HFFc6 (cell line): ENCODE measurements at places on chromosomes 3 and 15.
A peak's percentile ranks its signal among the peaks of the same experiment; 100 is the strongest.

DNA sequence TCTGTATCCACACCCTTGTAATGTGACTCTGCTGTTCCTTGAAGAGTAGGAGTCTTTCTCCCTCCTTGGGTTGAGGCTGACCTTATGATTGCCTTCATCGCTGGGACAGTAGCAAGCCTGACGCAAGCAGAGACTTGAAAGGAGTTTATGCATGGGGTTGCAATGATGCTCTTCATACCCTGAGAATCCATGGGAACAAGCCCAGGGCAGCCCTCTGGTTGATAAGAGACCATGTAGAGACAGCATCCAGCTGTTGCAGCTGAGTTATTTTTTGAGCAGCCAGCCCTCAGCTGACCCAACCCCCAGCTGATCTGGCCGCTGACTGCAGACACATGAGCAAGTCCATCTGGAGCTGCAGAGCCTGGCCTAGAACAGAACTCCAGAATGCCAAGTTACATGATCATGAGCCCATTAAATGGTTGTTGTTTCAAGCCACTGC is 60.6 kb upstream of the ARNT2 start:
- no peak for DNase-seq

DNA sequence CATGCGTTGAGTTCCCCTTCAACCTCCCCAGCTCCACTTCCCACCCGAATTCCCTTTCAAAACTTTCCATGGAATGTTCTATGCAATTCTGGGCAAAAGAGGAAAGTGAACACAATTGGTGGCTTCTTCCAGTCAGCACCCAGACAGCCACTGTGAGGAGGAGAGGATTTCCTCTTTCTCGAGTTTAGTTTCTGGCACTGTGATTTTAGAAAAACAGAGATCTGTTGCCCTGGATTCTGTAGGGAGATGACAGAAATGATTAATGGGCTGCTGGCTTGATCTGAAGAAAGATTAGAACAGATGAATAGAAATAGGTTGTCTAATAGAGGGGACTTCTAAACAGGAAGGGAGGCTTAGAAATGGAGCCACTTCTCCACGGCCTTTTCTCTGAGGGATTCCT is 172.0 kb downstream of the MCTP2 start:
- no peak for DNase-seq

- no peak for DNase-seq
These were observed 6.9 kb upstream of the P4HTM start for GRCh38 chr3:48983096-48983495.

GRCh38 chr3:126067959-126068358 is 16.0 kb downstream of the SLC41A3 start:
- no peak for DNase-seq

DNA sequence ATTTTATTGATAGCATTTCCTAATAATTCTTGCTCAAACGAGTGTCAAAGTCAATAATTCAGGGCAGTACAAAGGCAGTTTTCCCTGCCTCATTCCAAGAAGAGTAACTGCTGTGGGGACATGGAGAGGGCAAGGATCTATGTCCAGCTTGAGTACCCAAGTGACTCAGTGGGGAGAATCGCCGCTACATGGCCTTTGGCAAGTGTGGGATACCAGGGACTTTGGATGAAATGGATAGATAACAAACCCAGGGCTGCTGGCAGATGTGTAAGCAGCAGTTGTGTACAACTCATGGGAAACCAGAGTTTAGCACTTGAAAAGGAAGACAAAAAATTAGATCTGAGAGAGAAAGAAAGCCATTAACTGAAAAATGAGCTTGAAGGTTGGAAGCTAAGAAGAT is 122.2 kb upstream of the TRIM42 start:
- DNase-seq = no peak

GRCh38 chr3:16841904-16842271 is 42.9 kb upstream of the PLCL2 start:
- no peak for DNase-seq

GRCh38 chr3:7410782-7411181 is 549.9 kb downstream of the GRM7 start:
- no peak for DNase-seq

- peak; percentile 32 for DNase-seq
These were observed 112.1 kb upstream of the ICE2 start for GRCh38 chr15:60590935-60591495.

- no peak for DNase-seq
These were observed 613.4 kb downstream of the ZPLD1 start for GRCh38 chr3:103048068-103048722.

DNA sequence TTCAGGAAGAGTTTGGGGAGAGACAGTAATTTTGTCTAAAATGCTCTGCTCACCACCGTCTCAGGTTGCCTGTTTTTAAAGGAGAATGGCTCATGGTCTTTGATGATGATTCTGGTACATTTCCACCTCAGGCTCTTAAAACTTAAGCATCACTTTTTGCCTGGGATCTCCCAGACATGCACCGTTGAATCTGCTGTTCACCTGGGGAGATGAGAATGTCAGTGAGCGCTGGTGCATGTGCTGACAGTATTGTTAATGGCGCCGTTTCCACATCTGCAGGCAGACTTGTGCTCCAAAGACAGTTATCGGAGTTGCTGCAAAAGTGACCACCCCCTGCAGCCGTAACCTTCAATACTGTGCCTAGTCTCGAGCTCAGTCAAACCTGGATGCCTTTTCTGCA is 219.0 kb upstream of the TPM1 start:
- no peak for DNase-seq

GRCh38 chr3:46276497-46277099 is 34.3 kb downstream of the CCR3 start:
- DNase-seq = peak; percentile 30

DNA sequence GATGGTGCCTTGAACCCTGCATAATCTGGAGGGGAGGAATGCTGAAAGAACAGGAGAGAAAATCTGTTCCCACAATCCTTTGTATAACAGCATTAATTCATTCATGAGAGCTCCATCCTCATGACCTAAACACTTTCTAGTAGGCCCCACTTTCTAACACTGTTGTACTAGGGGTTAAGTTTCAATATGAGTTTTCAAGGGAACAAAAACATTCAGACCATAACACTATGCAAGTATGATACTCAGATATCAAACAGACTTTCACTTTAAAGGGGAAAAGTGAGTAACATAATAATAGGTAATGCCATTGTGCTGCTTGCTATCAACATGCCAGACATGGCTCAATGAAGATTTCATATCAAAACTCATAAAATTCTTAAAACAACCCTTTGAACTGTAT is 32.4 kb upstream of the PLSCR2 start:
- no peak for DNase-seq

DNA sequence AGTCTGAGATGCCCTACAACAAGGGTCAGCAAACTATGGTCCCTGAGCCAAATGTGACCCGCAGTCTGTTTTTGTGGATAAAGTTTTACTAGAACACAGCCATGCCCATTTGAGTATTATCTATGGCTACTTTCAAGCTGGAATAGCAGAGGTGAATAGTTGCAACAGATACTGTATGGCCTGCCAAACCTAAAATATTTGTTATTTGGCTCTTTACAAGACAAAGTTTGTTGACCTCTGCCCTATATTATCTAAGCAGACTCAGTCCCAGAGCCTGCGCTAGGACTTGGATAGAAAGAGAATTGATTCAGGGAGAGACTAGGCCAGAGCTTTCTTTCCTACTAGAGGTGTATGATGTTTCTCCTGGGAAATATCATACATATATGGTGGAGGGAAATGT is 81.7 kb upstream of the NMNAT3 start:
- DNase-seq = no peak

- DNase-seq = no peak
These were observed 263.5 kb upstream of the CFAP20DC start for GRCh38 chr3:59313365-59313764.

GRCh38 chr3:114351123-114351821 is 57.4 kb downstream of the TIGIT start:
- DNase-seq = no peak

- DNase-seq = peak; percentile 34
These were observed 438.7 kb upstream of the C2CD4B start for GRCh38 chr15:62603742-62604141.

GRCh38 chr15:79682285-79682684 is 214.5 kb downstream of the MTHFS start:
- DNase-seq = peak; percentile 74

GRCh38 chr15:60580073-60580472 is 101.1 kb upstream of the ICE2 start:
- no peak for DNase-seq

GRCh38 chr3:38119248-38119544 is 17.7 kb downstream of the ACAA1 start:
- DNase-seq = no peak

GRCh38 chr3:152452318-152452717 is 183.6 kb downstream of the MBNL1 start:
- no peak for DNase-seq

DNA sequence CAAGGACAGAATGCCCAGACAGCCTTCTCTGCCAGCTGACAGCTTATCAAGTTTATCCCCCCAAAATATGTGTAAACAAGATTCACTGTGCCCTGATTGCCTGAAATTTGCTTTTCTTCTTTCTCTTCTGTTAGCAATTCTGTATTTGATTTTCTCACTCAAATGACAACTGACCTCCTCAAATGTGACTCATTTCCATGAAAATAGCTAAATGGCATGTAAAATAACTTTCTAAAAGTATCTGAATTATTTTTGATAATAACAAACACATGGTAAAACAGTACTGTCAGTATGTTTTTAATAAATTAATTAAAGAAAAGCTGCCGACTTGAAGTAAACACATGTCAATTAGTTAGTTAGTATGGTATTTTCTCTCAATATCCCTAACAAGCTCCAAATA is 202.3 kb upstream of the STAC start:
- no peak for DNase-seq

GRCh38 chr3:83131236-83131635 is 1369.8 kb upstream of the GBE1 start:
- DNase-seq = no peak

DNA sequence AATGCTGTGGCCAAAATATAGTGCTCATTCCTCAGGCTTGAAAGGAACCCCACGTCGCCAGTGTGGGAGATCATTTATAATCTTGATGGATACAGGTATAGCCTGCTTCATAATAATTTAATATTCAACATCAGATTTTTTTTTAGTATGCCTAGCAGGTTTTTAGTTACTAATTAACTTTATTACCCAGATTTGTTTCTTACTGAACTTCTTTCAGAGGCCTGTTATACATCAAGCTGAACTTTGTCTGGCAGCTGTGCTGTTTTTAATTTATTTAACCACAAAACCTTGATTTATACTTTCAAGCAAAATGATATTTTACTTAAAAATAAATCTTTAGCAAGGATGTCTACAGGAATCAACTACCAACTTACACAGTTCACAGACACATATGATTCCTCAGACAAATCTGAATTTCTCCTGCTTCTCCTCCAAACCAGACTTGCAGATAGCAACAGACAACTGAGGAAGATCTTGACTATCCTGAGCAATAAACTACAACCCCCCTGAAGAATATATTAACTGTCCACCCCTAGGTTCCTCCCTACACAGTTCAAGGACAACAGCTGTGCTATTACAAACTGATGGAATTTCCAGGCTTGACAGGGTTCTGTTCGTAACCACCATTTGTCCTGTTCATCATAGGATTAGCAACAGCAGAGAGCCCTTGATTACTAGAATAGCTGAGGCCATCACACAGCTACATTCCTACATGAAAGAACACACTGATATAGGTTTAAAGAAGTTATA is 610 bp downstream of the MAP4 start:
- no peak for DNase-seq

DNA sequence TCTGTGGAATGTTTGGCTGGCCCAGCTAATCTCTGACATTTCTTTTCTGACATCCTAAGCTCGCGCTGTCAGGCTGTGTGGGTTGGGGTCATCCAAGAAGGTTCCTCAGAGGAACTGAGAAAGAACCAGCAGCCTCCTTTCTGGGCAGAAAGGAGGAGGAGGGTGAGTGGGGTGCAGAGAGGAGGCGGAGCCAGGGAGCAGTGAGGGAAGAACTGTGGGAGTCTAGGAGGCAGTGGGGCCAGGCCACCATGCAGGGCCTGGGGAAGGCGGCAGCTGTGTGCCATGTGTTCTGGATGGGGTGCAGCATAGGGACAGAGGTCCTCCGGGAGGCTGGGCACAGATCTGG is 5.3 kb downstream of the SEMA7A start:
- no peak for DNase-seq

DNA sequence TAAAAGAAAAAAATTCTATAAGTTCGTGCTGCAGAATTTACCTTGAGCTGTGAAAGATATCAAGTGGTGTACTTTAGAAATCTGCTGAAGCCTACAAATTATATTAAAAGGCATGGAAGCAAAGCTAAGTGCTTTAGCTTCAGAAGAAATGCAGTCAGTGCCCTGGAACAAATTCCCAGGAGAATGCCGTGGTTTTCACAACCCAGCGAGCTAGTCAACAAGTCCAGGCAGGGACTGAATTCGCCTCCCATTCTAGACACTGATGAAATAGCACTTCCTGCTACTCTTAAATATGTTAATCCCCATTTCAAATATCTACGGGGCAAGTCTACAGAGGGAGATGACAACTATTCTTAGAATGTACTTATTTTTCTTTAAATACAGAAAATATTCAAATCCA is 326.4 kb upstream of the IGF1R start:
- DNase-seq = no peak

DNA sequence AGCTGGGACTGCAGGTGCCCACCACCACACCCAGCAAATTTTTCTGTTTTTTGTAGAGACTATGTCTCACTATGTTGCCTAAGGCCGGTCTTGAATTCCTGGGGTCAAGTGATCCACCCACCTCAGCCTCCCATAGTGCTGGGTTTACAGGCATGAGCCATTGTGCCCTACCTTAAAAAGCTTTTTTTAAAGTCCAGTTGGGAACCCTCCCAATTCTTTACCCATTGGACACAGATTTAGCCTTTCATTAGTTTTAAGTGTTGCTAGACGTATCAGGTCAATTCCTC is 1.7 kb upstream of the DENND4A start:
- no peak for DNase-seq

- peak; percentile 37 for DNase-seq
These were observed 32.0 kb upstream of the CASR start for GRCh38 chr3:122151480-122151879.

DNA sequence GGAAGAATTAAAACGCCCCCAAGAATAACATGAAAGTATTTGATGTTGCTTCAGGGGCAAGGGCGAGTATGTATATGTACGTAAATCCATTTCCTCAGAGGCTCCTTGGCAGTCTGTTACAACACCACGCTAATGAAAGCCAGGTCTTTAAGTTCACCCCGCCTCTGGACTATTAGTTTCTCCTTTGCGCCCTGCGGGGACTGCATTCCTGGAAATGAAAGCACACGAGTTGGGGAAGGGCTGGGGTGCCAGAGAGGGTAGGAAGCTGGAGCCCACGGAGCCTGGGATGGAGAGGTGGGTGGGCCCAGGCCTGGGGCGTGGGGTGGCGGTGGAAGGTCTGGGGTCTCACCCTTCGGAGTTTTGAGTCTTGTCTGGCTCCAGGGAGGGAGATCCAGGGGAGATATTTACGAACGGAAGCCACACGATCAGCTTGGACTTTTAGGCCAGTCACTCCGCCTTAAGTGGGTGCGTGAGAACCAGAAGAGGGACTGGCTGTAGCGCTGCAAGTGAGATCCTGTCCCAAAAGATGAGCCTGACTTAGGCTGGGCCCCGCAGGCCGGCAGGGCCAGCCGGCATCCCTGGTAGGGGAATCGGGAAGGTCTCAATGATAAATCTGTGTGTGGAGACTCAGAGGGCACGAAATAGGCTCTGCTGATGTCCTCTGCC is 1.6 kb upstream of the PLCL2 start:
- peak; percentile 60 for DNase-seq
